Neural progenitor cell (in vitro differentiated cells): ENCODE measurements at places on chromosomes 2 and 18.

GRCh38 chr2:149651229-149651628 is 63.7 kb upstream of the MMADHC start:
- DNase-seq, result no peak

GRCh38 chr2:25586726-25587144 is 86.6 kb downstream of the DTNB start:
- DNase-seq, result peak; percentile 12

GRCh38 chr2:217279140-217279539 is 419.3 kb upstream of the TNP1 start:
- no peak for DNase-seq

DNA sequence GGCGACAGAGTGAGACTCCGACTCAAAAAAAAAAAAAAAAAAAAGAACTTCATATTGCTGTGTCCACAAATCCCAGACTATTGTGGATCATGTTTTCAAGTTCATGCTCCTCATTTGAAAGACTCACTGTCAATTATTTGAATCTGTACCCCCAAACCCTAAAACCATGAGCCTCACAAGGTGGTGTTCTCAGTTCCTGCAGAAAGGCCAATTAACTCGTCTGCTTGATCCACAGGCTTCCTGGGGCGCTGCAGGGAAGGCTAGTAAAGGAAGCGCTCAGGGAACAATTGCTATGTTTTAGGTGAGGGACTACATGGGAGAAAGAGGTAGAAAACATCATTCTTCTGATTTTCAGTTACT is 396.8 kb upstream of the NETO1 start:
- DNase-seq, result no peak

DNA sequence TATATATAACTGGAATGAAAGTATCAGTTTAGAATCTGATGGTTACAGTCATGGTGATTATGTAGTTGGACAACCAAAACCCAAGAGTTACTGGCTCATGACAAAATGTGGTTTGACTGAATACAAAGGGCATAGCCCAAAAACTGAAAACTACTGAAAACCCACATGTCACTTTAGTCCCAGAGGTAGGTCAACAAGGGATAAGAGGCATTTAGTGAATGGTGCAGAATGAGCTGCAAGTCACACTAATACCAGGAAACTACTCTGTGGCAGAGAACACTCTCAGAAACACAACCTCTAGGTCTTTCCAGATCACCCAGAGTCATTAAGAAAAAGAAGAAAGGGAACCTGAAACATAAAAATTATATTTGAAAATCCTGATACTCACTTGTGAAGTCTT is 154.5 kb downstream of the AGPS start:
- DNase-seq, result no peak

DNA sequence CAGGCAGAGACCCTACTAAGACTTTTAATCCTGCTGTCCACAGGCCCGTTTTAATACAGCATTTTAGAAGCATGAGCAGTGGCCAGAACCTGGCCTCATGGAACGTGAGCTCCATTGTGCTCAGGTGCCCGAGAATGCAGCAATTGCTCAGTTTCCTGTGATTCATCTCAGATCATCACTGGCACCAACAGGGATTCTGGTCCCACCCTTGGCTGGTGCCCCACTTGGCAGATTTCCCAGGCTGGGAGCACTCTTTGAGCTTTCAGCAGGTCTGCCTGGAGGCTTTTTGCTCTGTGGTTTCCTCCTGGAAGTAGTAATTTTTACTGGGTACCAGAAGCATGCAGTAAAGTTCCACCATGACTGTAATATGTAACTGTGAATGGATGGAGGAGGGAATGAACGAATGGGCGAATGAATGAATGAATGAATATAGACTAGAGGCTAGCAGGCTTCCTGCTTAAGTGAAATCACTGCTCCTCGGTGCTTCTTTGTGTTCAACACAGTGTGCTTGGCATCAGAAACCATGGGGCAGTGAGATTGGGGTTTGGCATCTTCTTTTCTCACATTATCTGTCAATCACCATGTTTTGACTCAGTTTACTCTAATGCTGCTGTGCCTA is 312.9 kb downstream of the PRKCE start:
- DNase-seq, result no peak

GRCh38 chr18:42048158-42048557 is 93.1 kb downstream of the PIK3C3 start:
- DNase-seq, result no peak

GRCh38 chr2:180056367-180057118 is 49.4 kb upstream of the CWC22 start:
- DNase-seq, result peak; percentile 96

DNA sequence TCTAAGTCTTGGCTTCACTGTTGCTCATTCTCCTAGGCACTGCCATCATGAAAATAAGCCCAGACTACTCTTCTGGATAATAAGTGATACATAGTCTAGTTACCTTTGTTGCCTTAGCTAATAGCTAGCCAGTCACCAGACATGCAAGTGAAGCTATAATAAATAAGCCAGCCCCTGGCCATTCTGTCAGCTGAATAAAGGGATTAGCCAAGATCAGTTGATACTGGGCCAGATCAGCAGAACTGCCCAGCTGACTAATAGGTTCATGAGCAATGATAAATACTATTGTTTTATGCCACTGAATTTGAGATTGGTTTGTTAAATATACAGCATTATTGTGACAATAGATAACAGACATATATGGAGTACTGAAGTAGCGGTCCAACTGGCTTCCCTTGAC is 8.0 kb upstream of the C2orf69 start:
- no peak for DNase-seq

- DNase-seq, result no peak
Measured at GRCh38 chr2:22885245-22885644, 499.7 kb upstream of the KLHL29 start.

DNA sequence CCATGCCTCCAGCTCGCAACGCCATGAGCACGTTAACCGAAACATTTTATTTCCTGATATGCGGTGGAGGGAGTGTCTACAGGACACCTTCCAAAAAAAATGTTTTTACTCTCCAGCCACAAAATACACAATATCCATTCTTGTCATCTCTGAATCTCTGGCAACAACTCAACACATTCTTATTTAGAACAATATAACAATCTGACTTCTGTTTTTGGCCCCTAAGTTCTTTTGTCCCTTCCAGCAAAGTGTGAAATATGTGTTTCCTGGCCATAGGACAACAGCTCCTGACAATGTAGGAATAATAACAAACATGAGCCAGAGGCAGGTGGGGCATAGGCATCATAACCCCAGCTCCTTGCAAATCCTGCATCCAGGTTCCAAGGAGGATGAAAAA is 163.0 kb downstream of the DDX1 start:
- no peak for DNase-seq

DNA sequence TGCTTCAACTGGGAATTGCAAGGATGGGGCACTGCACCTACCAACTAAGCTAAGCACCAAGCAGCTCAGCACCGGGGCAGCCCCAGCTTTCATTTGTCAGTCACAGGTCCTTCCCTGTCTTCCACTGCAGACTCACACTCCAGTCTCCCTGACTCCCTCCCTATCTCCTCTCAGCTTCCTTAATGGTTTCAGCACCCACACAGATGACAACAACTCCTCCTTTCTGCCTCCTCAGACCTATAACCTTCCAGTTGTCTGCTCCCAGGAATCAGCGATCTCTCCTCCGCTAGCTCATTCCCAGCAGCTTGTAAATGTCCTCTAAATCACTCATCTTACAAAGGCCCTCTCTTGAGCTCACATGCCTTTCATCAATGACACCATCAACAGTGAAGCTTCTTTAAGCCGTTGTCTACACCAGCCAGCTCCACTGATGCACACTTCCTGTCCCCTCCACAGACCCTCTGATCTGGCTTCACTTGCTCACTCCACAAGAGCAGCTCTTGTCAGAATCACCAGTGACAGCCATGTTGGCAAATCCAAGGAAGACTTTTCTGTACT is 32.1 kb downstream of the CLASP1 start:
- peak; percentile 21 for DNase-seq

DNA sequence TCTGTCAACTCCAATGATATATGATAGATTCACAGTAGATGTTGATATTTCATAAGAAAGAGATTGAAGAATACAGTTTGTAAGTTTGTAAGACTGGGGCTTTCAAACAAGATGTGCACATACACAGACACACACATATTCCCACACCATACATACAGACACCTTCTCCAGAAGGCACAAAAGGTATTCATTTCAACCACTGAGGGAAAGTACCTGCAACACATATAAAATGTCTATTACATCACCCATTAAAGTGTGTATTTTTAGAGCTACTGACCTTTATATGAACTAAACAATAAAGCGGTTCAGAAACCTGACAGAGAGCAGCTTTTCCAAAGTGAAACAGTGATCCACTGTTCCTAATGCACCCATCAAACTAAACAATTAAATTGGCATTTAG is 53.3 kb downstream of the CCDC148 start:
- no peak for DNase-seq

- DNase-seq, result no peak
Measured at GRCh38 chr2:71360434-71360975, 28.9 kb downstream of the ZNF638 start.

DNA sequence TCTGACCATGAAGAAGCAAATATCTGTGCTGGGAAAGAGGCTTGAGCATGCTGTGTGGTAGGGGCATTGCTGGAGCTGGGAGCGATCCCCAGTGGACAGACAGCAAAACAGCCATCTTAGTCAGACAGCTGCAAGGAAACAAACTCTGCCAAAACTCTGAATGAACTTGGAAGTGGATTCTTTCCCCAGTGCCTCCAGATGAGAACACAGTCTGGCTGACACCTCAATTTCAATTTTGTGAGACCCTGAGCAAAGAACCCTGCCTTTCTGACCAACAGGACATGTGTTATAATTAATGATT is 23.2 kb upstream of the FAP start:
- DNase-seq, result no peak

GRCh38 chr2:239311132-239312040 is 89.4 kb downstream of the HDAC4 start:
- DNase-seq, result no peak

DNA sequence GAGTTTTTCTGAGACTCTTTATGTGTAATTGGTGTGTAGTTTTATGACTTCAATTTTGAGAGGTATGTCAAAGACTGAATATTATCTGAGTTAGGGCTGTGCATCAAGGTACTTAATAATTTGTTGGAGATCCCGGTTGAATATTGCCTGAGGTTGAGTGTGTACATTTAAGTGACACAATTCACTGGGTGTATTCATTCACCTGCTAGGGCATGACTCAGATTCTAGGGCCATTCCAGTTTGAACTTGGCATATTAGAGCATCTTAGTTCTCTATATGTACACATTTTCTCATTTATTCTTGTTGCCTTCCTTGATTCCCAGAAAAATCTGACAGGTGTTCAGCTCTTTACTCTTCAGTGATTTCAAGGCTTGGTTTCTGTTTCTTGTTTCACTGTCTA is 12.5 kb downstream of the MAP4K4 start:
- DNase-seq, result no peak

DNA sequence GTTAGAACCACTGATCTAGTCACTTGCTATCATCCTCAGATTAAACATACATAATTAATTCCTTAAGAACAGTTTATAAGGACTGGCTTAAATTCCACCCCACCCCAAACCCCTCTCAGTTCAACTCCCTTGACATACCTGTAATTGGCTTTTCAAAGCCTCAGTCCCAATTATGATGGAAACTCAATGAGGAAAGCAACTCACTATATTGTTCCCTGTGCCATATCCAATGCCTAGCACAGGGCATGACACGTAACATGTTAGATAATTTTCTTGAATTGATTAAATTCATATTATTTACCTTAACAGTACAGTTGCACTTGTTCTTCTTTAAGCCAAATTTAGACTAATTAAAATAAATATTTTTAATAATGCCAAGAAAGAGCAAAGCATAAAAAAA is 465.1 kb upstream of the CHAC2 start:
- DNase-seq, result no peak

DNA sequence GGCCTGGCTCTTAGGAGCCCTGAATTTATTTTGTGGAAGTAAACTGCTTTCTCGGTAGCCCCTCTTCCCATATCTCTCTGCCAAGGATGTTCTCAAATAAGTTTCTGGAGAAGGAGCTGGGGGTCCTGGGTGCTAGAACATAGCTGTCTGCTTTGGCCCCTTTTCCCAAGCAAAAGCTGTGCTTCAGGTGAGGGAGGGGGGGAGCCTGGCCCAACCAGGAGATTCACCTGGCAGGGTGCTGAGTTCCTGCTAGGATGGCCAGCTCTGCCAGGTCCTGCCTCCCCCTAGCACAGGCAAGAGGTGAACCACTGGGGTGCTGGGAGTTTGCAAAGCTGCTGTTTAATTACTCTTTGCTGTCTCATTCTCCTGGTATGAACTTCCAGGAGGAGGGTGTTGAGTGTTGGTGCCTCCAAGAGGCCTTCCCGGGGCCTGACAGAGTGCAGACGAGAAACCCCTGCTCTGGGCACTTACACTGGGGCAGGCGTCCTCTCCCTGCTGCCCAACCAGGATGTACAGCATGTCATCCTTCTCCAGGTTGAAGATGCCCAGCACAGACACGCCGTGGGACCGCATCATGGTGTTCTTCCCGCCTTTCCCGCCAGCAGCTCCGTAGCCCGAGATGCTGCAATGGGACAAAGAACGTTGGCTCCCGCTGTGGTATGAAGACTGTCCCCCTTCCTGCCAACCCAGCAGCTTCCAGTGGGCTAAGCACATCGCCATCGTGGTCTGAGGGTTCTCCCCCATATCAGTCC is 124.2 kb downstream of the CLIP4 start:
- no peak for DNase-seq
